ENCODE measurements at places on chromosomes 11 and 22. TPM values are rescaled to one million over a fixed set of nuclear protein-coding genes. Genes with fewer than 3 reads are reported as not detected.

The ZC3H12C gene
- total RNA-seq, result 2.9 TPM

The MMP27 gene
- not detected for total RNA-seq

The TLCD5 gene
- 9.5 TPM for total RNA-seq

The LRRC32 gene
- total RNA-seq, result 0.44 TPM

The ATXN10 gene
- 210 TPM for total RNA-seq

The ZW10 gene
- 24.4 TPM for total RNA-seq

The STIM1 gene
- 11.6 TPM for total RNA-seq

The OR52E8 gene
- not detected for total RNA-seq

The MUC2 gene
- not detected for total RNA-seq

GRCh38 chr11:47992959-47993820, 12.8 kb downstream of the PTPRJ start:
- peaks cover 20% of the 10 kb centered on the region for H3K4me1 ChIP-seq
- H3K4me3 ChIP-seq, result no peak overlapping the region
- no peak overlapping the region for H3K27ac ChIP-seq
- DNase-seq, result no peak
- H3K27me3 ChIP-seq, result no peaks in the 10 kb centered on the region
- no peaks in the 10 kb centered on the region for H3K36me3 ChIP-seq

GRCh38 chr11:70024773-70025045, 53.4 kb upstream of the ANO1 start:
- H3K27me3 ChIP-seq, result no peaks in the 10 kb centered on the region
- H3K36me3 ChIP-seq, result no peaks in the 10 kb centered on the region
- H3K27ac ChIP-seq, result no peak overlapping the region
- no peak overlapping the region for H3K4me3 ChIP-seq
- no peak for DNase-seq

GRCh38 chr11:34823197-34823596, 93.0 kb downstream of the APIP start:
- no peak overlapping the region for H3K27ac ChIP-seq
- H3K27me3 ChIP-seq, result no peaks in the 10 kb centered on the region
- no peaks in the 10 kb centered on the region for H3K36me3 ChIP-seq

DNA sequence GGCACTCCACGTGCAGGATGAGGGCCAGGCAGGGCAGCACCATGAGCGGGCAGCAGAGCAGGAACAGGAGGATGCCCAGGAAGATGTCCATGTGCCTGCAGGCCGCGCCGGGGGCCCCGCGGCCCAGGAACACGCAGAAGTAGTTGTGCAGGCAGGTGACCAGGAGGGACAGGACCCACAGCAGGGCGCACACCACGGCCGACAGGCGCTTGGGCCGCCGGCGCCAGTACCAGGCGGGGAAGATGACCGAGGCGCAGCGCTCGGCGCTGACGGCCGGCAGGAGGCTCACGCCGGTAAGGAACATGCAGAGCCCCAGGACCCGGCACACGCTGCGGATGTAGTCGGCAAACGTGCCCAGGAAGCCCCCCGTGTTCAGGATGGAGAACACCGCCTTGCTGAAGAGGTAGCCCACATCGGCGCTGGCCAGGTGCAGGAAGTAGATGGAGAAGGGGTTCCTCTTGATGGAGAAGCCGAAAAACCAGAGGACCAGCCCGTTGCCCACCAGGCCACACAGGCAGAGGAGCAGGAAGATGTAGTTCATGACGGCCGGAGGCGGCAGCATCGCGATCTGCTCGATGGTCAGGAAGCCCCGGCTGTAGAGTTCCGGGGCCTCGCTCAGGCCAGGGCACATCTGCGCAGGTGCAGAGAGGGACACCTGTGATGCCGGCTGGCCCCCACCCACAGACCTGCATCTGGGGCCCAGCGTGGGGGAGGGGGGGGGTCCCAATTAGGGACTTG, 7.2 kb downstream of the MRGPRF start:
- H3K27ac ChIP-seq, result no peak overlapping the region
- no peaks in the 10 kb centered on the region for H3K36me3 ChIP-seq
- H3K27me3 ChIP-seq, result no peaks in the 10 kb centered on the region

DNA sequence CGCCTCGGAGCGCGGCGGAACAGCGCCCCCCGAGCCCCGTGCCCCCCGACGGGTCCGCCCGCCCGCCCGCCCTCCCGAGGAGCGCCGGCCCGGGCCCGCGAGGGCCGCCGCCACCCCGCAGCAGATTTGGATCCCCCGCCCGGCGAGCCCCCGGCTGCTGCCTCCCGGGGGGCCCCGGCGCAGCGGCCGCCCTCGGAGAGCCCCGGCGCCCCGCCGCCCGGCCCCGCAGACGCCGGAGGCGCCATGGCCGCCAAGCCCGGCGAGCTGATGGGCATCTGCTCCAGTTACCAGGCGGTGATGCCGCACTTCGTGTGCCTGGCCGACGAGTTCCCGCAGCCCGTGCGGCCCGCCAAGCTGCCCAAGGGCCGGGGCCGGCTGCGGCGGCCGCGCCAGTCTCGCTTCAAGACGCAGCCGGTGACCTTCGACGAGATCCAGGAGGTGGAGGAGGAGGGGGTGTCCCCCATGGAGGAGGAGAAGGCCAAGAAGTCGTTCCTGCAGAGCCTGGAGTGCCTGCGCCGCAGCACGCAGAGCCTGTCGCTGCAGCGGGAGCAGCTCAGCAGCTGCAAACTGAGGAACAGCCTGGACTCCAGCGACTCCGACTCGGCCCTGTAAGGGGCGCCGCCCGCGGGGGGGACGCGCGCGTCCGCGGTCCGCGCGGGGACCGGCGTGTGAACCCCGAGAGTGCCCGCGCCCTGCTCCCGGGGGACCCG, 380 bp downstream of the C11orf96 start:
- H3K36me3 ChIP-seq, result no peaks in the 10 kb centered on the region
- peak; percentile 71 for DNase-seq
- H3K27ac ChIP-seq, result no peak overlapping the region

DNA sequence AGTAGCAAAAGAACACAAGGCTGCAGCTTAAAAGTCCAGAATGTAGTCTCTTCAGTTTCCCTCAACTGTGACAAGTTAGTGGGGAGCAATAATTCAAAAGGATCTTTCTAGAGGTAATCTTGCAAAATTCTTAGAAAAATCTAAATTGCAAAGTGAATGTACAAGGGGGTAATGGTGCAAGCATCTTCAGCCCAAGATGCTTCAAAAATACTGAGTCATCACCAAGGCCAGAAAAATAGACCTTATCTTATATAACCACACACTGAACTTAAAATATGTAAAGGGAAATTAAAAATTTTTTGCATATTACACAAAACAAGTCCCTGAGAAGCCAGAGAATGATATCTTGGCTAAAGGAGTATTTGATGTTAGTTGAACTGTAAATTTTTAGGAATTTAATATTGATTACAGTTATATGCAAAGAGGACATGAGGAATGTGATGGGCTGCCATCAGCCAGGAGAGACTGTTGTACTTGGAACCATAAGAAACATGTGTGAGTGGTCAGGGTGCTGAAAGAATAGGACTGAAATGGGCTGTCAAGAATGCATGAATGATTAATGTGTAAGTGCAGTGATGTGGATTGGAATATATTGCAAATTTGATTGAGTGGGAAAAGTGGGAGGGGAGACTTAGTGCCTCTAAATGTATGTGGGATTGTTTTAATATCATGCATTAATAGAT, 85.7 kb upstream of the LIN7C start:
- H3K27ac ChIP-seq, result no peak overlapping the region
- no peak for DNase-seq
- no peak overlapping the region for H3K4me3 ChIP-seq
- no peaks in the 10 kb centered on the region for H3K36me3 ChIP-seq
- no peaks in the 10 kb centered on the region for H3K4me1 ChIP-seq

DNA sequence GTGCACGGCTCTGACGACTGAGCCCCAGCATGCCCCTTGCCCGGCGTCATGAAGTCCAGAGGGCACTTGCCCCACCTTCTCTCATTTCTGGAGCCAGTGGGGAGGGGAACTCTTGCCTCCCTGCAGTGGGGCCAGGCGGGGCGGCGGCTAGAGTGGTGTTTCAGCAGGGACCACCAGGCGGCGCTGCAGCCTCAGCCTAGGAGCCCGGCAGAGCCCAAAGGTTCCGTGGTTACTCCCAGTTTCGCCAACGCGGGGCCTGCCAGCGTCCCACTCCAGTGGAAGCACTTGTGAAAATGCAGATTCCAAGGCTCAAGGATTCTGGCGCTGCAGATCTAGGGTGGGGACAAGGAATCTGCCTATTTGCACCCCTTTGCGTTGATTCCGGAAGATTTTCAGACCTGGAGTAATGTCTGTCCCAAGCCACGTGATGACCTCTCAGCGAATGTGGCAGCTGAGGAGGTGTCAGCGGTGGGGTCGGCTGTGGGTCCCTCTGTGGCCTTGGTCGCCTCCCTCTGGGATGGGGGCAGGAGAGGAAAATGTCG, 55.7 kb downstream of the CD82 start:
- H3K36me3 ChIP-seq, result no peaks in the 10 kb centered on the region
- H3K27ac ChIP-seq, result no peak overlapping the region
- H3K27me3 ChIP-seq, result peaks cover 9% of the 10 kb centered on the region

DNA sequence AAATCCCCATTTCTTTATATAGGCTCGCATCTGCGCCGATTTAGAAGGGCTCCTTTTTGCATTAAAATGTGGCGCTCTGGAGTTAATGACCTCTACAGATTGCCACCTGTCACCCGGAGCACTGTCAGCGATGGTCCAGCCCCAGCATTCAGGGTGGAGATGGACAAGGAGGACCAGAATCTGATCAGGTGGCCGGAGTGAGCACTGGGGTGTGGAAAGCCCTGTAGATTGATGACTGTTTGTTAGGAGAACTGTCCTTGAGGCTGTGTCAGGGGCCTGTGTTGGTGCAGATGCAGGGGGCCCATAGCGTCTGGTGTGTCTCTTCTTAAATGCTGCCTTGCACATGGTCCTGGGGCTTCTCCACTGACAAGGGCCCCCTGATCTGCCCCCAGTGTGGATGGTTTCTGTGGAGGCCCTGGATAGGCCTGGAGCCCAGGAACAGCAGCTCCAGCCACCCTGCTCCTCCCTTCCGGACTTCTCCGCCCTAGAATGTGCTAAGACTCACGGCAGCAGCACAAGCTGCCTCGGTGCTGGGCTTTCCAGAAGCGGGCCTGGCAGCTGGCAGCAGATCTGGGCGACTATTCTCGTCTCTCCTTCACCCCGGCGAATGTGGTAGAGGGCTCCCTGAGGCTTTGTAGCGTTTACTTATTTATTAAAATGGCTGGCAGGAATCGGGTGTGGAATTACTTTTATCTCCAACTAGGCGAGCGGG, 1333.3 kb downstream of the BRD1 start:
- no peaks in the 10 kb centered on the region for H3K4me1 ChIP-seq
- no peak overlapping the region for H3K27ac ChIP-seq

DNA sequence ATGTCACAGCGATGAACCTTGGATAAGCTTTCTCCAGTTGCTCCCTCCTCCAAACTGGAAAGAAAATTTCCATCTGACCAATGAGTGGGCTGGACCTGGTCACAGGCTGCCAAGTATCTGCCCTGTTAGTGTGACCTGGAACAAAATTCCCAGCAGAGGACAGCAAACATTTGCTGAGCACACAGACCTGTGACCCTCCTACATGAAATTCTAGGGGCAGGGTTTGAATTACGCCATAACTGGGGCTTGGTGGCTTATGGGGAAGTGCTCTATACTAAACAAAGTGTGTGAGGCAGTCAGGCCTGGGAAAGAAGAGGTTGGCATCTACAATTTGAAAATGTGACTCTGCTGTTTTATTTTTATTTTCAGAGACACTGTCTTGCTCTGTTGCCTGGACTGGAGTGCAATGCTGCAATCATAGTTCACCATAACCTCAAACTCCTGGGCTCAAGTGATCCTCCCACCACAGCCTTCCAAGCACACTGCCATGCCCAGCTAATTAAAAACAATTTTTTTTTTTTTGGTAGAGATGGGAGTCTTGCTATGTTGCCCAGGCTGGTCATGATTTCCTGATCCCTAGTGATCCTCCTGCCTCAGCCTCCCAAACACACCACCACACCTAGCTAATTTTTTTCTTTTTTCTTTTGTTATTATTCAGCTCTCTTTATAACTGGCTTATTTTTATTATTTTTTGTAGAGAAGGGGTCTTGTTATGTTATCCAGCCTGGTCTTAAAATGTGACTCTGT, 13.6 kb upstream of the XBP1 start:
- H3K27ac ChIP-seq, result no peak overlapping the region
- no peaks in the 10 kb centered on the region for H3K36me3 ChIP-seq
- no peak for DNase-seq
- no peaks in the 10 kb centered on the region for H3K27me3 ChIP-seq
- no peaks in the 10 kb centered on the region for H3K4me1 ChIP-seq

DNA sequence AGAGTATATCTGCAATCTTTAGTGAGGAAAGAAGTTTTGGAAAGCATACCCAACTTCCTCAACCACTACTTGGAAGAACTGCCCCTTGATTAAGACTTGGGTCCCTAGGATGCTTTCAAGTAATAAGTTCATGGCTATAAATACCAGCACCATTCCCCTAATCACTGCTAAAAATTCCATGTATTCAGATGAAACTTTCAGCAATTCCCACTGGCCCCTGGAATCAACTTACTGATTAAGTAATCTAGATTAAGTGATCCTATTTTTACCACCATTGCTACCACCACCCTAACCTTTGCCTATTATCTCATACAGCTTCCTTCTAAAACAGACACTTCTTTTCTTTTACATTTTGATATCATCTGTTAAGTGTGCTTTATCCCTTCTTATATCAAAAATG, 10.5 kb downstream of the PICALM start:
- no peaks in the 10 kb centered on the region for H3K4me1 ChIP-seq
- H3K36me3 ChIP-seq, result no peaks in the 10 kb centered on the region
- DNase-seq, result no peak
- H3K27me3 ChIP-seq, result no peaks in the 10 kb centered on the region

GRCh38 chr22:46058091-46058420, 81.1 kb upstream of the WNT7B start:
- H3K36me3 ChIP-seq, result no peaks in the 10 kb centered on the region
- no peak for DNase-seq
- H3K4me3 ChIP-seq, result no peak overlapping the region
- no peak overlapping the region for H3K27ac ChIP-seq
- H3K4me1 ChIP-seq, result 0 out of 2 replicates have a peak, but pooled peaks cover 3% of the 10 kb centered on the region

GRCh38 chr11:95599959-95600586, 189.5 kb downstream of the FAM76B start:
- H3K4me3 ChIP-seq, result no peak overlapping the region
- DNase-seq, result no peak
- H3K27ac ChIP-seq, result no peak overlapping the region
- H3K27me3 ChIP-seq, result no peaks in the 10 kb centered on the region

DNA sequence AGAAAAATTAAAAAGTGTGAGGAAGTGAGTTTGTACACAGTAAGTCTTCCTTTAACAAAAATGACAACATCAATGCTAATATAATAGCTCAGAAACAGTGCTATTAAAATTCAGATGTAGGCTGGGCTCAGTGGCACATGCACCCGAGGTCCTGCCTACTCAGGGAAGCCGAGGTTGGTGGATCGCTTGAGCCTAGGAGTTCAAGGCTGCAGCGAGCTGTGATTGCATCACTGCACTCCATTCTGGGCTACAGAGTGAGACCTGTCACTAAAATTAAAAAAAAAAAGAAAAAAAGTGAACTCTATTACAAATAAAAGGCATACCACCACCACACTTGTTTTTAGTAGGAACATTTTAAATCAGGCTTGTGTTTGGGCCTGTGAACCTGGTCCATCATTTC, 39.2 kb upstream of the PAX6 start:
- H3K27me3 ChIP-seq, result no peaks in the 10 kb centered on the region
- no peaks in the 10 kb centered on the region for H3K4me1 ChIP-seq
- no peak overlapping the region for H3K4me3 ChIP-seq
- H3K27ac ChIP-seq, result no peak overlapping the region
- H3K36me3 ChIP-seq, result no peaks in the 10 kb centered on the region

GRCh38 chr22:24030186-24030702, 19.1 kb downstream of the CABIN1 start:
- H3K36me3 ChIP-seq, result no peaks in the 10 kb centered on the region
- H3K27ac ChIP-seq, result no peak overlapping the region
- no peaks in the 10 kb centered on the region for H3K4me1 ChIP-seq
- no peak for DNase-seq

GRCh38 chr11:46951864-46952263, 15.3 kb downstream of the CSTPP1 start:
- H3K4me1 ChIP-seq, result no peaks in the 10 kb centered on the region
- H3K27ac ChIP-seq, result no peak overlapping the region
- no peaks in the 10 kb centered on the region for H3K36me3 ChIP-seq
- H3K27me3 ChIP-seq, result no peaks in the 10 kb centered on the region
- no peak for DNase-seq
- no peak overlapping the region for H3K4me3 ChIP-seq
